ENCODE measurements at places on chromosomes 12 and 14.
A peak's percentile ranks its signal among the peaks of the same experiment; 100 is the strongest.

DNA sequence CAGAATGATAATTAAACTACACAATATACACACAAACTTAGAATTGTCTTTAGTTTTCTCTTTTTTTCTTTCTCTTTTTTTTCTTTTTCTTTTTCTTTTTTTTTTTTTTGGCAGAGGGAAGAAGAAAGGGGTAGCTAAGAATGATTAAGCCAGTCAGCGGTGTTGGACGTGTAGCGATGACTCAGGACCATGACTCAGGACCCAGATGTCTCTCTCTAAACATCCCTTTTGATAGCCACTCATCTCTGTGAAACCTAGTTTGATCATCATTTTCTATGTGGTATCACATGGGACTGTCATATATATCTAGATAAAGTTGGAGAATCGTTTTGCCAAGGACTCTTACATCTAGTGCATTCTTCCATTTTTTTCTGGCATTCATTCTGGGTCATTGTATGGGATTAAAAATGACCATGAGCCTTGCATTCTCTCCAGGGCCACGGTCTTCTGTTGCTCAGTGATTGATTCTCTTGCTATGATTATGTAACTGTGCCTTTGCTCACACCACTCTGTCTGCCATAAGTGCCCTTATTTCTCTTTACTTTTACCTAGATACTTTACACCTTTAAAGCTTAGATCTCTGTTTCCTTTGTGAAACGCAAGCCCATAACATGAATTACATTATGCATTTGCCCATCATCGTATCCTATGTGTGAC lies 26.6 kb upstream of the NRXN3 start:
- no peaks in the 10 kb centered on the region for H3K4me1 ChIP-seq
- no peak overlapping the region for H3K4me3 ChIP-seq
- no peaks in the 10 kb centered on the region for H3K36me3 ChIP-seq
- H3K27ac ChIP-seq = no peak overlapping the region
- H3K27me3 ChIP-seq = peaks cover 2% of the 10 kb centered on the region

DNA sequence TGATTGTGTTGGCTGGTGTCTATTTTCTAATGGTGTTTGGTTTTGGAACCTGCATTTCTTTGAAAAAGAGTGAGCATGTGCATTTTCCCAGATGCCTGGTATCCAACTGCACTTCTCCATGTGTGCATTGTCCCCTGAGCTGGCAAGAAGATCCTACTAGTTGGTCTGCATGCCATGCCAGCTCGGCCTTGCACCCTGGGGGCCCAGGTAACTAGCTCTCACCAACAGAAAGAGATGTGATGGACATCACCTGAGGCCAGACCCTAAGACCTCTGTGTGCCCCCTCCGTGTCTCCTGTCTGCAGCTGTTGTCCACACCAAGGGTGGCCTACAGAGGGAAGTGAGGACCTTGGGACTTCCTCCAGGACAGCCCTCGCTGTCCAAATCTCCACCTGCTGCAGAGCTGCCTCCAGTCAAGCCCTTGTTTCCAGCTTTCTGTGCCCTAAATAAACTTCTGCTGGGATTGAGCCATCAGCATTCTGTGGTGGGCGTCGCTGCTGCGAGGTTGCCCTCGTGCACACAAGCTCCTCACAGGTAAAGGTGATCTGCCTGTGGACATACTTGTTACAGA lies 30.1 kb upstream of the GPR132 start:
- H3K4me1 ChIP-seq = peaks cover 10% of the 10 kb centered on the region
- H3K27ac ChIP-seq = no peak overlapping the region
- DNase-seq = no peak
- H3K4me3 ChIP-seq = peak overlapping the region; percentile 62

DNA sequence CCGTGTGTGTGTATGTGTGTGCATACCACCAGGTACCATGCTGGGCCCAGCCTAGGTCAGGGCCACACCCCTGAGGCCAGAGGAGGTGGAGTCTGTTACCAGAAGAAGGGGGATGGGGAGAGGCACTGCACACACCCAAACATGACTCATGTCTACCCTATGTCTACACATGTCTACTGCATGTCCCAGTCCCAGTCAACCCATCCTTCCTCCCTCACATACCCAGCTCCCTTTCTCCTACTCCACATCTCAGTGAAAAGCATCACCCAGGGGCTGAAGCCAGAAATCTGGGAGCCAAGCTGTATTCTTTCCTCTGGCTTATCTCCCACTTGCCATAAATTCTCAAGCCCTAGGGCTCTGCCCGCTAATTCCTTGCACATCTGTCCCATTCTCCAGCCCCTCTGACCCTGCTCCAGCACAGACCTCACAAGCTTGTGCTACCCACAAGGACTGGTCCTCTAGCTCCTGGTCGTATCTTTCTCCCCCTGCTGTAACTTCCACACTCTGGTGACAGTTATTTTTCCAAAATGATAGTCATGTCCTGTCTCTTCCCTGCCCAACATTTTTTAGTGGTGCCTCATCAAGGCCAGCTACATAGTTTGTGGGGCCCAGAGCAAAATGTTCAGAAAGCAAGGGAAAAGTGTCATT lies 18.0 kb upstream of the APPL2 start:
- H3K36me3 ChIP-seq = peaks cover 9% of the 10 kb centered on the region
- H3K4me3 ChIP-seq = no peak overlapping the region
- no peak overlapping the region for H3K27ac ChIP-seq

- H3K4me3 ChIP-seq = no peak overlapping the region
- no peak overlapping the region for H3K27ac ChIP-seq
- H3K27me3 ChIP-seq = peaks cover 27% of the 10 kb centered on the region
- H3K36me3 ChIP-seq = no peaks in the 10 kb centered on the region
- no peak for DNase-seq
Measured at GRCh38 chr12:75759842-75760572, 248.6 kb upstream of the KRR1 start.

DNA sequence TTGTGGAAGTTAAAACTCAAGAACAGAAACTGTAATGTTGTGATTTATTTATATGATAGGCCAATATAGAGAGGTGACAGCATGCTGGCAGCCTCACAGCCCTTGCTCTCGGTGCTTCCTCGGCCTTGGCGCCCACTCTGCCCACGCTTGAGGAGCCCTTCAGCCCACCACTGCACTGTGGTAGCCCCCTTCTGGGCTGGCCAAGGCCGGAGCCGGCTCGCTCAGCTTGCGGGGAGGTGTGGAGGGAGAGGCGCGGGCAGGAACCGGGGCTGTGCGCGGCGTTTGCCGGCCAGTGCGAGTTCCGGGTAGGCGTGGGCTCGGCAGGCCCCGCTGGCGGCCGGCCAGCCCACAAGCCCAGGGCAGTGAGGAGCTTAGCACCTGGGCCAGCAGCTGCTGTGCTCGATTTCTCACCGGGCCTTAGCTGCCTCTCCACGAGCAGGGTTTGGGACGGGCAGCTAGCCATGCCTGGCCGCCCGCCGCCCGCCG lies 65.8 kb upstream of the SLC8A3 start:
- H3K27me3 ChIP-seq = peaks cover 61% of the 10 kb centered on the region
- peak overlapping the region; percentile 17 for H3K4me3 ChIP-seq
- no peak for DNase-seq
- peaks cover 1% of the 10 kb centered on the region for H3K4me1 ChIP-seq

DNA sequence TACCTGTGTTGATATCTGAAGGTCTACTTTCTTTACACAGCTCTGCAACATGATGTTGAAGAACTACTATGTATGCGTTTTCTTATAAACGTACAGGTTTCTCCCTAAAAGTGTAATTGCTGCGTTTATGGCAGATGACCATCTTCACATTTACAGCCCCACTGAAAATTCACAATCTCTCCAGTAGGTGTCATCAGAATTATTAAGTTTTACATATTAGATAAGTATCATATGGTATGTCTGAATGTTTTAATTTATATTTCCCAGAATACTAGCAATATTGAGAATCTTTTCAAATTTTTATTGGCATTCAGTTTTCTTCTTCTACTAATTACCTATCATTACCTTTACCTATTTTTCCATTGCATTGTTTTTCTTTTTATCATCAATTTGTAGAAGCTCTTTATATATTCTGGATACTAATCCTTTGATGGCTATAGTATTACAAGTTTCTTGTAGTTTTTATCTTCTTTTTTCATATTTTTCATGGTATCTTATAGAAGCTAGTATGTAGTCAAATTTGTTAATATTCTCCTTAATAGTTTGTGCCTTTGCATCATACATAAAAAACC lies 123.5 kb downstream of the CAPZA3 start:
- no peak for DNase-seq
- no peaks in the 10 kb centered on the region for H3K4me1 ChIP-seq
- no peaks in the 10 kb centered on the region for H3K36me3 ChIP-seq
- H3K27ac ChIP-seq = no peak overlapping the region
- H3K27me3 ChIP-seq = no peaks in the 10 kb centered on the region

DNA sequence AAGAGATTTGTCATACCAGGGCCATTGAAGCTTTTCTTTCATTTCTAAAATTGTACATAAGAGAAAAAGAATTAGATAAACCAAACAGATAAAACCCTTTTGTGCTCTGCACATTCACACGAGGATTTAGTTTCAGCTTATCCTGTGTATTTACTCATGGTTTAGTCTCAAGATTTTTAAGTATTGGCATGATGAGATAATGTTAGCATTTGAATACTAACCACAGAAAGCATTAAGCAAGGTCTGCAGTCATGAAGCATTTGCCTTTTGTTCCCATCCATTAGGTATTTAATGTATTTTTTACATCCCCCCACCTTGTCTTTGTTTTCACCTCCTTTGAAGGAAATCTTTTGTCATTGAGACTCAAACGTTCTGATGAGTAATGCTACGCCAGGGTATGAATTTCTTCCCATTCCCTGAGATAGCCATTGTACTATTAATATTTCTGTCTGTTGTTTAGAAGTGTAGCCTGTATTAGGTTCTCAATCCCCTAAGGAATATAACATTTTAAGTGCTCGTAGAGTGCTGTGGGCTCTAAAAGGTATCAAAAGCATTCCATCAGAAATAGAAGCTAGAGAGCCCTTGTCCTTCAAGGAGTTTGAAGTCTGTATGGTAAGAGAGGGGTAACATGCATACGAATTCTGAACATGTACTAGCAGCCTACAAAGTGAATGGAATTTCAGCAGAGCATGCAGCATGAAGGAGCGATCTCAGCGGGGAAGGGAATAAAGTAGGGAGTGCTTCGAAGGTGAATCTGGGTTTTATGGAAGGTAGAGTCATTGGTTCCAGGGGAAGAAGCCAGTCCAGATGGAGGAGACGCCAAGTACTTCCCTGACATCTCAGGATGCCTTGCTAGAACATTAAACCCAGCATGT lies 22.3 kb downstream of the CRADD start:
- H3K27ac ChIP-seq = no peak overlapping the region
- no peaks in the 10 kb centered on the region for H3K36me3 ChIP-seq
- peaks cover 6% of the 10 kb centered on the region for H3K4me1 ChIP-seq
- peaks cover 2% of the 10 kb centered on the region for H3K27me3 ChIP-seq
- no peak for DNase-seq

Measured in T-helper 2 cell treated with Interferon-gamma antibody and Interleukin-4, amounts not matched to agents 5 μg/mL and 100 μg/mL, for 36 hours (primary cell).